Stimulated activated CD4-positive, alpha-beta T cell treated with anti-CD3 and anti-CD28 coated beads, TNF-alpha, amount 100 ng/mL, for 1 hour (primary cell): ENCODE measurements at places on chromosomes 12 and 14.

DNA sequence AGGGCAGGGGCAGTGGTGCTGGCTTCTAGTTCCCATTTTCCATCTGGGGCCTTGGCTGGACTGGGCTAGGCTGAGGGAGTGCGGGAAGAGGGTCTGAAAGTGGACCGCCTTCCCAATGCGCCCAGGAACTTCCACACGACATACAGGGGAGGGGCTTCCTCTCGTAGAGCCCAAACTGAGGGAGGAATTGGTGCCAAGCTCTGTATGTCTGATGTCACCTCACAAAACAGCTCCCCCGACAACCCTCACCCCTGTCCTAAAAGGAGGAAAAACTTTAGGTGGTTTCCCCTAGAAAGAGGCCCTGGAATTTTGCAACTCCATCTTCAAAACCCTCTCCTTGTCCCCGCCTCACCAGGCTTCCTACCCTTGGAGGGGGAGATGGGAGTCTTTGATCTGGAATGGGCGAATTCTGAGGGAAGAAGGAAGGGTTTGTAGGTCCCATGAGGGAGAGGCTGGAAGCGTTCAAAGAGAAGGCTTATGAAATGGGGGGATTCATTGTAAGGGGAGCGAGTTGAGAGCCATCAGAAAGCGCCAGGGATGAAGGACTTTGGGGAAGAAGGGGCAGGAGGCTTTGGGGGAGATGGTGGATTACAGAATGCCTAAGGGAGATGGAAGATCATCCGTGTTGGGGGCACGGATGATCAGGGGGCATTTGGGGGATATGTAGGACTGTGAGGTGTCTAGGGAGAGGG lies 844 bp downstream of the GLTP start:
- no peak for DNase-seq

DNA sequence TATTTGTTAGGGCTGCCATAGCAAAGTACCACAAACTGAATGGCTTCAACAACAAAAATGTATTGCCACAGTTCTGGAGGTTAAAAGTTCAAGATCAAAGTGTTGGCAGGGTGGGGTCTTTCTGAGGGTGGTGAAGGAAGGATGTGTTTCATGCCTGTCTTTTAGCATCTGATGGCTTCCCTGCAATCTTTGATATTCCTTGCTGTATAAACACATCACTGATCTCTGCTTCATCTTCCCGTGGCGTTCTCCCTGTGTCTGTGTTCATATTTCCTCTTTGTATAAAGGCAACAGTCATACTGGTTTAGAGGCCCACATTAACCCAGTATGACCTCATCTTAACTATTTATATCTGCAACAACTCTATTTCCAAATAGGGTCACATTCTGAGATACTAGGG lies 167.5 kb downstream of the BTG1 start:
- DNase-seq, result no peak

- DNase-seq, result no peak
Observed at GRCh38 chr12:105013892-105014291, 27.8 kb downstream of the NOPCHAP1 start.

DNA sequence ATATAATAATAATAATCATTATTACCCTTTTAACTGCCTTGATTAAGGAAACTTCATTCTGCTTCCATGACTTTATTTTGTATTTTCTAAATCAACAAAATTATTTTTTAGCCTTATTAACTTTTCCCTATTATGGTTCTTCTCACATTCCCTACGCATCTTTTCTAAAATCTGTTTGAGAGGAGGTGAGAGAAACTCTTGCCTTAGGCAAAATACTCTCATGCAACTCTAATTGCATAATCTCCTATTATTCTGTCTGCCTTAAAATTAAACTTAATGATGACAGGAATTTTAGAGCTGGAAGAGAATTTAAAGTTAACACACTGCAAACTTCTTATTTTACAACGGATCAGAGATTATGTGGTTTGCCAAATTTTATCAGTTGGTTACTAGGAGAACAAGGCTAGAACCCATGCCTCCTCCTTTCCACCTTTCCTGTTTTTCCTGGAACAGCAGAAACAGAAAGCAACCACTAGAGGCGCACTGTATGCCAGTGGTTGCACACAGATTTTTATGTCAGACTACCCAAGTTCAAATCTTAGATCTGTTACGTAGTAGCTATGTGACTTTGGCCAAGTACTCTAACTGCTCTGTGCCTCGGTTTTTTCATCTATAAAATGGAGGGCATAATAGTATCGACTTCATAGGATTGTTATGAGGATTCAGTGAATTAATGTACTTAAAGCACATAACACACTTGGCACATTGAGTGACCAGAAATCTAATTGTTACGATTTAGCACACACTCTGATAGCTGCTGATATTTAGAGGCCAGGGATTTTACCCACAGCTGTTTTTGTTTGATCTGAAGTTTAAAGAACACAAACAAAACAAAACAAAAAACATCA lies 4.3 kb upstream of the BRMS1L start:
- DNase-seq, result no peak

GRCh38 chr12:95319694-95320331 lies 102.2 kb downstream of the VEZT start:
- DNase-seq, result no peak

DNA sequence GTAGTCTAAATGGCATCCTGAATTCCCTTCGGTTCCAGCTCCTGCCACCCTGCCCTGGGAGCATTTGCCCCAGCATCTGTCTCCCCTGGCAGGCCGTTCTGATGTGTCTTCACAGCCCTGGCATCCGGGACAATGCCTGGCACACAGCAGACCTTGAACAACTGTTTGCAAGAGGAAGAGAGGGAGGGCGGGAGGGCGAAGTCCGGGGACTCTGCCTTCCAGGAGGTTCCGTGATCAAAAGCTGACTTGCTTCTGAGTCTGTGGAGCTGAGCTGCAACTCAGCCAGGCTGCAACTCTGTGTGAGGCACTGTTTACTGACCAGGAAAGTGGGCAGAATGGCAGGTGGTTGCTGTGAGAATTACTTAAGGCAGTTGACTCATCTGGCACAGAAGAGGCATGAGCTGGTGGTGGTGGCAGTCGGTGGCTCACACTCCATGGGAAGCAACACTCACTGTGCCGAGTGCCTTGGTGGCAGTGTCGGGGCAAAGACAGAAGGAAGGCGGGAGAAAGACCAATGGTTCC lies 61.1 kb upstream of the DLK1 start:
- no peak for DNase-seq

- no peak for DNase-seq
Observed at GRCh38 chr14:85599939-85600338, 70.0 kb downstream of the FLRT2 start.

DNA sequence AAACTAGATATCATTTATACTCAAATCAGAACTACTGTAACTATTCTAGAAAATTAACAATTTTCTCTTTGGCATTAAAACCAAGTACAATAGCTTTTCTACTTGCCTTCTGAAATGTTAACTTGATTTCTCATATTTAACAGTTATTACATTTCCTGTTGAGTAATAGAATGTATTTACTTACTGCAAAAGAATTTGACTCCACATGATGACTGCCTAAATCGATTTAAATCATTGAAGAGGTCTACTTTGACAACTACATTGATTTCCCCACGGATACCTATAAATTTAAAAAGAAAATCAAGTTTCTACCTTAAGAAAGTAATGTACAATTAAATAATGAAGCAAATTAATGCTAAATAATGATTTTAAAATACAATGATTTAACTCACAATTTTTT lies 18.9 kb downstream of the C2CD5 start:
- DNase-seq, result no peak

- DNase-seq, result no peak
Observed at GRCh38 chr14:100332797-100333196, 9.7 kb downstream of the SLC25A47 start.

- no peak for DNase-seq
Observed at GRCh38 chr12:80593766-80594165, 113.7 kb upstream of the MYF6 start.

GRCh38 chr12:57452937-57453509 lies 2.1 kb upstream of the INHBE start:
- DNase-seq, result no peak

DNA sequence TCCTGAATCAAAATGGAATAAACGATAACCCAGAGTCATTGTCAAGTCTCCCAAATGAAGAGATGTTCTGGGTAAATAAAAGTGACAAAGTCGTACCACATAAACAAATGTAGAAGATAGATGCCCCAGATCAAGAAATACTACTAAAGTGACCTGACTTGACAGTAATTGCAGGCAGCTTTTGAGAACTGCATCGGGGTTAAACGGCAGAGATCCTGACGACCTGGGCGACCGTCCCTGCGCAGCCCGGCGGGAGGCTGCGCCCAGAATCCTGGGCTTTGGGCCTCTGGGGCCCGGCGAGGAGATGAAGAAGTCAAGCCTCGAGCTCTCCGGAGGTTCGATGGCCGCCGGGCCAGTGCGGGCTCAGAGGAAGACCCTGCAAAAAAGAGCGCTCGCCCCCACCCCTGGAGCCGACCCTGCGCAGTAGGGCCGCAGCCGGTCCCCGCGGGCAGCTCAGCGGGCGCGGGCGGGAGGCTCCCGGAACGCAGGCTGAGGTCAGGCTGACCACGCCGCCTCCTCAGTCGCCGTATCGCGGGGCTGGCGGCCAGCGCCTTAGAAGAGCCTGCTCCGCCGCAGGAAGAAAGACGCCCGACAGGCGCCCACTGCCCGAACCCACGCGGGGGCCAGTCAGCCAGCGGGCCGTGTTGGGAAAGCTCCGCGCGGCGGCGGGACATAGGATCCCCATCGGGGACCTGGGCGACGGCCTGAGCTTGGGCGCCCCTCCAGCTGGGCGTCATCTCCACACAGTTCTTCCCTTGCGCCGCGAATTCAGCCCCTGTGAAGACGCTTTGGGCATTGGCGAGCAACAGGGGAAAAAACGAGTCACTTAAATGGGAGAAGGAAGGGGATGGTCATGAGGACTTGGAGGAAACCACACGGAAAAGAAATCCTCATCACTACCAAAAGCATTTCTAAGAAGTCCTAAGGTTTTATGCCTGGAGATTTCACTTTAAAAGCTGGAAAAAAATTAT lies 16.0 kb downstream of the NKX2-1 start:
- no peak for DNase-seq

DNA sequence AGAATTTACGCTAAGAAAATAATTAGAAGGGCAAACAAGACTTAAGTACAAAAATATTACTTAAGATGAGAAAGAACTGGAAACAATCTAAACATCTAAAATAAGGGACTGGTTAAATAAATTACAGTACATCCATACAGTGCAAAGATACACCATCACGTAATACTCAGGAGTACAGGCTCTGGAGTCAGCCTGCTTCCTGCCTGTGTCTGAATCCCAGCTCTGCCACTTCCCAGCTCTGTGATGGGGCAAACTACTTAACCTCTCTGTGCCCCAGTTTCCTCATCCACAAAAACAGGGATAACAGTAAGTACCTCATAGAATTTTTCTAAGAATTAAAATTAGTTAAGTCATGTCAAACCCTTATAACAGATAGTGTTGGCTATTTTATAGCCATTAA lies 36.0 kb downstream of the PPTC7 start:
- no peak for DNase-seq

GRCh38 chr12:26126340-26127284 lies 1.8 kb upstream of the BHLHE41 start:
- DNase-seq, result no peak

DNA sequence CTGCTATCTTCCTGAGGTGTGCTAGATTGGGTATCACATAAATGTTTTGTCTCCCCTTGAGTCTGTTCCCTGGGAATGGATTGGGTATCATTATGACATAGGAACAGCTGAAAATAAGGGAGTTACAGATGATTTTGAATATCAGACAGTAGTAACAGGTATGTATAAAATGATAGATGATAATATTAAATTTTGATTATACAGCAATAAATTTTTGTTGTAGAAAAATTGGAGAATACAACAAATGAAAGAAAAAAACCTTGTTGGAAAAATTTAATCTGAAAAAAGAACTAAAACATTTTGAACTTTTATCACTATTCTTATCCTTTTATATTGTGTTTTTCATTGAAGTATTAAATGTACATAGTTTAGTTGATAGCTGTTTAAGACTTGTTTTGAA lies 43.2 kb downstream of the FBXO34 start:
- DNase-seq, result no peak

DNA sequence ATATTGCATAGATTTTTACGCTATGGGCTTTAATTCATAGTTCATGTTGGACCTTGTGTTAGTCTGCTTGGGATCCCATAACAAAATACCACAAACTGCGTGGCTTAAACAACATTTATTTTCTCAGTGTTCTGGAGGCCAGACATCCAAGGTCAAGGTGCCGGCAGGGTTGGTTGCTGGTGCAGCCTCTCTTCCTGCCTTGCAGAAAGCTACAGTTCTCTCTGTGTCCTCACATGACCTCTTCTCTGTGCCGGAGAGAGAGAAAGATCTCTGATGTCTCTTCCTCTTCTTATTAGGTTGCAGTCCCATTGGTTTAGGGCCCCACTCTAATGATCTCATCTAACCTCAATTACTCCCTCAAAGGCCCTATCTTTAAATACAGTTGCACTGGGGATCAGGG lies 170.5 kb downstream of the IPO8 start:
- no peak for DNase-seq

- no peak for DNase-seq
Observed at GRCh38 chr12:77324763-77325468, 259.5 kb upstream of the E2F7 start.

DNA sequence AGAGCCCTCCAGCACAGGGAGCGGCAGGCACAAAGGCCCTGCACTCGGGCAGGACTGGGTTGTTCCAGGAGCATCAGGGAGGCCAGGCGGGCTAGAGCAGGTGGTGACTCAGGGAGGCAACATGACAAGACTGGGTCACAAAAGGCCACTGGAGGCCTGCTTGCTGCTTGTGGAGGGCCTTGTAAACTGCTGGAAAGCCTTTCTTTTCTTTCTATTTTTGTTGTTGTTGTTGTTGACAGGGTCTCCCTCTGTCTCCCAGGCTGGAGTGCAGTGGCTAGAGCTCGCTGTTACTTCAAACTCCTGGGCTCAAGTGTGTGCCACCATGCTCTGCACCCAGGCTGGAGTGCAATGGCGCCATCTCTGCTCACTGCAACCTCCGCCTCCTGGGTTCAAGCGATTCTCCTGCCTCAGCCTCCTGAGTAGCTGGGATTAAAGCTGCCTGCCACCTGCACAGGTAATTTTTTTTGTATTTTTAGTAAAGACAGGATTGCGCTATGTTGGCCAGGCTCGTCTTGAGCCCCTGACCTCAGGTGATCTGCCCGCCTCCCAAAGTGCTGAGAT lies 11.8 kb upstream of the RCOR1 start:
- no peak for DNase-seq

DNA sequence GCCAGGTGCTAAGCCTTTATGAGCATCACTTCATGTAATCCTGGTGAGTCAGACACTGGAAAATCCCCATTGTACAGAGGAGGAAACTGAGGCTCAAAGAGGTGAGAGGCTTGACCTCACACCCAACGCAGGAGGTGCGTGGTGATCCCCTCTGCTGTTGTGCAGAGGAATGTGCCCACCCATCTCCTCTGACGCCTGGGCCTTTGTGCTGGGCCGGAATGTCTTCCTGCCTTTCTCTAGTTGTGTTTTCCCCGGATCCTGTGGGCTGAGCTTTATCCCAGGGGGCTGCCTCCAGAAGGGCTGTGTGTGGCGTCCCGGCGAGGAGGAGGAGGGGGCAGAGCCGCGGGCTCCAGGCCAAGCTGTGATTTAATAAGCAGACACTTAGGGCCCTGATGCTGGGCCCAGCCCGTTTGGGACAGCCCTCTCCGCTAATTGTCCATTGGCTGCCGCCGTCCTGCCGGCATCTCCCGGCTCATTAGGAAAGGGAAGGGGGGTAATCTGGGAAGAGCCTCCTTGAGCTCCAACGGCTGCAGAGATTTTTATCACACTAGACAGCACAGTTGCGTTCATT lies 653.6 kb downstream of the MED13L start:
- no peak for DNase-seq

- no peak for DNase-seq
Observed at GRCh38 chr12:123346946-123347345, 17.7 kb downstream of the SBNO1 start.
